NCI-H2081 (cell line): ENCODE measurements at places on chromosomes 12 and 14.

- DNase-seq: no peak
These were observed 42.3 kb upstream of the PRPF39 start for GRCh38 chr14:45041641-45042040.

DNA sequence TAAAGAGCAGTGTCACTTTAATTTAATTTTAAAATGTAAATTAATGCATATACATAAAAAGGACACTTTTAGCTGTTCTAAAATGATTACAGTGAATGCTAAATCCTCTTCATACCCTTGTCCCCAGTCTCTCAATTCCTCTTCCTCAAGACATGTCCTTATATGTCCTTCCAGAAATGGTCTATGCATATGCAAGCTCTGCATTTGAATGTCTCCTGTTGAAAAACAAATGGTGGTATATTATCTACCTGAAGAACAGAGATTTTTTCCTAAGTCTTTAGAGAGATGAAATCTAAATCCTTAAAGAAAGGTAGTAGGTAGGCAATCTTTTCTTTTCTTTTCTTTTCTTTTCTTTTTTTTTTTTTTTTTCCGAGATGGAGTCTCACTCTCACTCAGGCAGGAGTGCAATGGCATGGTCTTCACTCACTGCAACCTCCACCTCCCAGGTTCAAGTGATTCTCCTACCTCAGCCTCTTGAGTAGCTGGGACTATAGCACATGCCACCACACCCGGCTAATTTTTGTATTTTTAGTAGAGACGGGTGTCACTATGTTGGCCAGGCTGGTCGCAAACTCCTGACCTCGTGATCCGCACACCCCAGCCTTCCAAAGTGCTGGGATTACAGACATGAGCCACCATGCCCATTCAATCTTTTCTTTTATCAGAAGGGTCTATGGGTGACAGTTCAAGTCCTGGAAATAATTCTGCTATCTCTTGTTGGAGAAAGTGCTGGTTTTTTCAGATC lies 180.5 kb downstream of the PRKCH start:
- no peak for DNase-seq

- DNase-seq: no peak
These were observed 106.8 kb upstream of the FRMD6 start for GRCh38 chr14:51544901-51545300.

GRCh38 chr12:108856428-108857157 lies 790 bp downstream of the SSH1 start:
- no peak for DNase-seq

DNA sequence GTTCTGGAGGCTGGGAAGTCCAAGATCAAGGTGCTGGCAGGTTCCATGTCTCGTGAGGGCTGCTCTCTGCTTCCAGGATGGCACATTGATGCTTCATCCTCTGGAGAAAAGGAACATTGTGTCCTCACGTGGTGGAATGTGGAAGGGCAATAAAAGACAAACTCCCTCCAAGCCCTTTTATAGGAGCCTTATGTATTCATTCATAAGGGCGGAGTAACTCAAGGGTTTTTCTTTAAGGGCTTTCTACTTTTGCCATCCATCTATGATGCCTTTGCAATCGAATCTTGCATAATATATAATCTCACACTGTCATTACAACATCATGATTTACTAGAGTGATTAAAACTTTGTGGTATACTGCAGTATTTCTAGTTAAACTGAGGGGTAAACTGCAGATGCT lies 132.7 kb upstream of the DDHD1 start:
- no peak for DNase-seq

GRCh38 chr14:80519002-80519401 lies 307.7 kb upstream of the DIO2 start:
- no peak for DNase-seq

DNA sequence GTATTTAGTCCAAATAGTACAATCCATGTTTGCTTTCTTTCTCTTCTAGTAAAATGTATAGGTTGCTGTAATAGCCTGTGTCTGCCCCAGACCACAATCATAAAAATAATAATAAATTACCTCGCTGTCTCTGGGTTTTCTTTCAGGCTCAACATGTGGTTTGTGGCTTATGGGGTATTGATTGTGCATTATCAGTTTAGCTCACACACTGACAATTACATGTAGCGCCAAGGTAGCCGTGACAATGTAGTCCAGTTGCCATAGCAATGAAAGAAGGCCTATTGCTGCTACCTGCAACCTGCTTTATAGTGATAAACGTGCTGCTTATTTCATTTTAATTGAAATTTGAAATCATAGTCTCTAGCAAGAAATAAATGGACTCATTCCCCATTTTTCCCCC lies 1009.8 kb downstream of the NRXN3 start:
- DNase-seq: no peak

GRCh38 chr14:56580221-56580711 lies 668 bp downstream of the TMEM260 start:
- no peak for DNase-seq

GRCh38 chr14:76112889-76113624 lies 38.7 kb upstream of the GPATCH2L start:
- no peak for DNase-seq

- no peak for DNase-seq
These were observed 17.7 kb downstream of the GDF11 start for GRCh38 chr12:55760663-55761062.
